ENCODE measurements at places on chromosomes 7 and 10. TPM values are rescaled to one million over a fixed set of nuclear protein-coding genes. Genes with fewer than 3 reads are reported as not detected.

- H3K27me3 ChIP-seq = no peaks in the 10 kb centered on the region
- H3K4me3 ChIP-seq = no peak overlapping the region
- H3K27ac ChIP-seq = no peak overlapping the region
- no peak for DNase-seq
- peaks cover 20% of the 10 kb centered on the region for H3K36me3 ChIP-seq
These were observed 19.4 kb downstream of the CCDC126 start for GRCh38 chr7:23616593-23616992.

GRCh38 chr10:123970207-123970926 is 78.8 kb upstream of the CPXM2 start:
- H3K27ac ChIP-seq = no peak overlapping the region
- H3K36me3 ChIP-seq = no peaks in the 10 kb centered on the region
- peaks cover 32% of the 10 kb centered on the region for H3K27me3 ChIP-seq
- no peak for DNase-seq
- peaks cover 4% of the 10 kb centered on the region for H3K4me1 ChIP-seq
- no peak overlapping the region for H3K4me3 ChIP-seq

GRCh38 chr7:32357535-32358277 is 132.5 kb downstream of the LSM5 start:
- peaks cover 2% of the 10 kb centered on the region for H3K27me3 ChIP-seq
- H3K36me3 ChIP-seq = no peaks in the 10 kb centered on the region

DNA sequence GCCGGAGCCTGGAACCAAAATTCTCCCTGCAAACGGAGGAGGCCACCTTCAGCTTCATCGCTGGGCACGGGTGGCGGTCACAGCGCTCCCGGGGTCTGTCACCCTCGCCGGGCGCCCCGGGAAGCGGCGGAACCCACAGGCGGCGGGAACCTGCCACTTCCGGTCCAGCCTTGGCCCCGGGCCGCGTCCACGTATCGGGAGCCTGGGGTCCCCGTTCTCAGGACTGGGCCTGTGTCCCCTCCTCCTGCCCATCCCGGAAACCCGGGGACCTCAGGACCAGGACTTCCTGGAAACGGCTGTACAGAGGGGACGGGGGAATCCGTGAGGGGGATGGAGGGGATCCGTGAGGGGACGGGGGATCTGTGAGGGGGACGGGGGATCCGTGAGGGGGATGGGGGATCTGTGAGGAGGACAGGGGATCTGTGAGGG is 25.4 kb downstream of the PDGFA start:
- H3K36me3 ChIP-seq = peaks cover 42% of the 10 kb centered on the region
- no peaks in the 10 kb centered on the region for H3K27me3 ChIP-seq
- no peaks in the 10 kb centered on the region for H3K4me1 ChIP-seq
- no peak overlapping the region for H3K4me3 ChIP-seq
- H3K27ac ChIP-seq = no peak overlapping the region

DNA sequence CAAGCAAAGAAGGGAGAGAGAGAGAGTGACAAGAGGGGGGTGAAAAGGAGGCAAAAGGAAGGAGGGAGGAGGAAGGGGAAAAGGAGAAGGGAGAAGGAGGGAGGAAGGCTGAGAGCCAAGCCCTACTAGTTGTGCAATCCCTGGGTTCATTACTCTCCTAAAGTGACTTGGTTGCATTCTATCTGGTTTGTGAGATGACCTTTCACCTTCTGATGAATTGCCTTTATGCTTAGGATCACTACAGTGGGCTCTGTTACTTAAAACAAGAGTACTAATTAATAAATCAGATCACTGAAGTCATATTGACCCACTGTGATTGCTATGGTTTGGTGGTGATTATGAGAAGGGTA is 144.9 kb downstream of the KIF20B start:
- H3K27me3 ChIP-seq = no peaks in the 10 kb centered on the region
- DNase-seq = no peak
- H3K4me3 ChIP-seq = no peak overlapping the region
- H3K36me3 ChIP-seq = no peaks in the 10 kb centered on the region
- no peak overlapping the region for H3K27ac ChIP-seq

GRCh38 chr10:1939016-1939415 is 201.7 kb upstream of the ADARB2 start:
- no peak overlapping the region for H3K4me3 ChIP-seq
- H3K4me1 ChIP-seq = no peaks in the 10 kb centered on the region
- no peaks in the 10 kb centered on the region for H3K36me3 ChIP-seq
- no peak for DNase-seq
- no peak overlapping the region for H3K27ac ChIP-seq

DNA sequence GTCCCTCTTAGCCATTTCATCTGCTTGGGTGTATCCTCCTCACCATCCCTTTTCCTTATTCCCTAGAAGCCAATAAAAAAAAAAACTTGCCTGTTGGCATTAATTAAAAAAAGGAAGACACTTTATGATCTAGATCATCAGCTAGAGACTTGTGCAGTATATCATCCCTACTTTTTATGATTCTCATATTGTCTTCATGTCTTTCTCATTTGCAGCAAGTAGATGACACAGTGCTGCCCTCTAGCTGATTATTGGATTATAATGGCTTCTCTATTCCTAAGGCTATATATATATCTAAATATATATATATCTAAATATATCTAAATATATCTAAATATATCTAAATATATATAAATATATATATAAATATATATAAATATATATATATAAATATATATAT is 272.4 kb upstream of the LRGUK start:
- no peaks in the 10 kb centered on the region for H3K4me1 ChIP-seq
- H3K4me3 ChIP-seq = no peak overlapping the region
- DNase-seq = peak; percentile 53

- H3K4me1 ChIP-seq = peaks cover 7% of the 10 kb centered on the region
- H3K27ac ChIP-seq = no peak overlapping the region
- H3K36me3 ChIP-seq = no peaks in the 10 kb centered on the region
- H3K27me3 ChIP-seq = no peaks in the 10 kb centered on the region
- no peak overlapping the region for H3K4me3 ChIP-seq
These were observed 80.4 kb downstream of the PPP1R3C start for GRCh38 chr10:91552274-91553095.

- H3K27me3 ChIP-seq = peaks cover 33% of the 10 kb centered on the region
- no peak for DNase-seq
- H3K27ac ChIP-seq = no peak overlapping the region
- no peaks in the 10 kb centered on the region for H3K36me3 ChIP-seq
- H3K4me3 ChIP-seq = no peak overlapping the region
These were observed 253.3 kb downstream of the PLXNA4 start for GRCh38 chr7:132322970-132323369.

The PON1 gene
- polyA plus RNA-seq = not detected

The POLR2J2 gene
- polyA plus RNA-seq = 7.8 TPM

The ANKRD7 gene
- not detected for polyA plus RNA-seq

The STEAP1 gene
- 25.4 TPM for polyA plus RNA-seq

Measured in small intestine (tissue), 16 donors.